ENCODE measurements at places on chromosomes 1 and 21.

- no peak for DNase-seq
Observed at GRCh38 chr1:95073446-95073845, 695 bp upstream of the ALG14 start.

- DNase-seq: no peak
Observed at GRCh38 chr1:125119024-125119441, 3934.3 kb downstream of the SRGAP2C start.

- no peak for DNase-seq
Observed at GRCh38 chr1:109661391-109661790, 5.5 kb downstream of the GSTM4 start.

DNA sequence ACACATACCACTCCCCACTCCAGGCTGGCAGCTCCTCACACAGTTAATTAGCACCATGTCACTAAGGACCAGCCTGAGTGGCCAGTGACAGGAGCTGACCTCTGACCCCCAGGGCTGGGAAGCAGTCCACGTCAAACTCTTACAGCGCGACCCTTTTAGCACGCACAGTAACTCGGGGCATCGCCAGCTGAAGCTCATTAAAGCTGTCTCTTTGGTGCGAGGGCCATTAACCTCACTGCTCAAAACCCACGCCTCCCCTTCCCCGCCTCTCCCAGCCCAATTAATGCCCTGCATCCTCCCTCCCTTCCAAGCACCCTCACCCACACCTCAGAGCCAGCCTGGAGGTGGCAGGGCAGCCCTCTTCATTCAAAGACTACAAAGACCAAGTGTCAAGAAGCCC, 31.7 kb downstream of the DMAP1 start:
- no peak for DNase-seq

- no peak for DNase-seq
Observed at GRCh38 chr1:89743788-89744187, 77.0 kb upstream of the LRRC8D start.

DNA sequence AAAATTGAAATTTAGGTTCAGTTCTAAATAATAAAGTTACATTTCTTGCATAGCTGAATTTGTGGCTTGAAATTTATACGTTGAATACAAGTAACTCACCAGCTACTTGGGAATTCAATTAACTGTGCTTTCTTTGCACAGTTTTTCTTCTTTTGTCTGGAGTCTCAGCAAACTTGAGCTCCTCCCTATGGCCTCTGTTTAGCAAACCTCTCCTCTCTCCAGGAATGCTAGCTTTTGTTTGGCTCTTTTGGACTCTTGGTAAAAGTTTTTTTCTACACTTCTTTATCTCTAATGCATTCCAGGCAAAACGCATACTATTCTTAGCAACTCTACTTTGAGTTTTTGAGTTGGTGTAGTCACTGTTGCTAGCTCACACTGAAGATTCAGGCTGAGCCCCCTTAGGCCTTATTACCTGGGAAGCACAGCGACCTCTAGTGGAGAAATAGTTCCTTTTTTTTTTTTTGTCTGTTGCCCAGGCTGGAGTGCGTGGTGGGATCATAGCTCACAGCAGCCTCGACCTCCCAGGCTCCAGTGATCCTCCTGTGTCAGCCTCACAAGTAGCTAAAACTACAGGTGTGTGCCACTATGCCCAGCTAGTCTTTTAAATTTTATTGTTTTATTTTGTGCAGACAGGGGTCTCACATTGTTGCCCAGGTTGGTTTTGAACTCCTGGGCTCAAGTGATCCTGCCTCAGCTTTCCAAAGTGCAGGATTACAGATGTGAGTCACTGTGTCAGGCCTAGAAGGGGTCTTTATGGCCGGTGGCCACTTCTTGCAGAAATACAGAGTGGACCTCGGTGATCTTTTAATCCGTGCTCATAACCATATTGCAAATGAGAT, 61.7 kb downstream of the CASQ2 start:
- DNase-seq: peak; percentile 50

DNA sequence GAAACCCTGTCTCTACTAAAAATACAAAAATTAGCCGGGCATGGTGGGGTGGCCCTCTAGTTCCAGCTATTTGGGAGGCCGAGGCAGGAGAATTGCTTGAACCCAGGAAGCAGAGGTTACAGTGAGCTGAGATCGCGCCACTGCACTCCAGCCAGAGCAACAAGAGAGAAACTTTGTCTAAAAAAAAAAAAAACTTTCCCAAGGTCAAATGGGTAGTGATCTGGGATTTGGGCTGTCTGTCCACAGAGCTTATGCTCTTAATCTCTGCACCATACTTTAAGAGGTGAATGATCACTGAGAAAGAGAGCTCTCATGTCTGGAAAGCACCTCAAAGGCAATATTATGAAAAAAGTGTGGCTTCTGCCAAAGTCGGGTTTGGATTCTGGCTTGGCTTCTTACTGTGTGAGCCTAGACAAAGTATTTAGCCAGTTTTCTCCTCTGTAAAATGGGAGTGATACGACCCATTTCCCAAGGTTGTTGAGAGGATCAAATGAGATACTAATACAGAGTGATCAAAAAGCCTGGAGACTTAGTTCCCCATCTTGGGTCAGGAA, 34.4 kb downstream of the ATP2B4 start:
- no peak for DNase-seq

All from bronchial epithelial cell (primary cell).